ENCODE measurements at places on chromosomes 2 and 18.

DNA sequence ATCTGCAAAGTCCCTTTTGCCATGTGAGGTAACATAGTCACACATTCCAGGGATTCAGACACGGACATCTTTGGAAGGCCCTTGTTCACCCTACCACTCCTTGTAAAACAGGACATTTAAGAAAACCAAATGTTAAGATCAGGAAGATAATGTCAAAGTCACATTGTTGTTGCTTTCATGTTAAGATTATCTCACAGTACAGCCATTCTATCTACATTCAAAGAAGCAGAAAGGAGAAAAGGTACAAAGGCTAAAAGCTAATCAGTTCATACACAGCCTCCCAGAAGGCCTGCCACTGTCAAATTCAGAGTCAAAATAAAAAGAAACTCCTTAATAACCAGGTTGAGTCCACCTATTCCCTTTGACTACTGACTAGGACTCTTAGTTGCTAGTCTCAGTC is 573.7 kb downstream of the ARHGAP15 start:
- no peak for DNase-seq

GRCh38 chr2:3575534-3576262 is 638 bp downstream of the RPS7 start:
- DNase-seq: no peak

DNA sequence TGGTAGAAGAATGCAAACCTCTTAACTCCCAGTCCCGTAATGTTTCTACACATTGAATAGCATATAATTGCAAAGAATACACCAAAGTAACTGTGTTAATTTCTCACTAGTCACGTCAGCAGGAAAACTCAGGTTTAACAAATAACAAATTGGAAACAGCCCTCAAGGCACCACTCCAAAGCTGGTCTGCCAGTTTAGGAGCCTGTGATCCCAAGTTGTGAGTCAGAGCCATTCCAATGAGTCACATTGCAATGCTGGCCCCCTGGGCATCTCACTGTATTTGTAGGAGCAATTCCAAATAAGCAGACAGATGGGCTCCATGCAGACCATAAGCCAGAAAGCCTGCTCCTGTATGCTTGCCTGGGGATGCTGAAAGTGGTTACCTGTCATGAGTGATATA is 143.2 kb upstream of the SETBP1 start:
- no peak for DNase-seq

GRCh38 chr2:191432121-191432520 is 186.9 kb downstream of the MYO1B start:
- no peak for DNase-seq

- DNase-seq: no peak
These were observed 104.5 kb downstream of the EPHA4 start for GRCh38 chr2:221467610-221468009.

Data from D341Med (cell line).